Mucosa of gallbladder (tissue), 1 donor: ENCODE measurements at places on chromosomes 16 and 17.
A peak's percentile ranks its signal among the peaks of the same experiment; 100 is the strongest.

DNA sequence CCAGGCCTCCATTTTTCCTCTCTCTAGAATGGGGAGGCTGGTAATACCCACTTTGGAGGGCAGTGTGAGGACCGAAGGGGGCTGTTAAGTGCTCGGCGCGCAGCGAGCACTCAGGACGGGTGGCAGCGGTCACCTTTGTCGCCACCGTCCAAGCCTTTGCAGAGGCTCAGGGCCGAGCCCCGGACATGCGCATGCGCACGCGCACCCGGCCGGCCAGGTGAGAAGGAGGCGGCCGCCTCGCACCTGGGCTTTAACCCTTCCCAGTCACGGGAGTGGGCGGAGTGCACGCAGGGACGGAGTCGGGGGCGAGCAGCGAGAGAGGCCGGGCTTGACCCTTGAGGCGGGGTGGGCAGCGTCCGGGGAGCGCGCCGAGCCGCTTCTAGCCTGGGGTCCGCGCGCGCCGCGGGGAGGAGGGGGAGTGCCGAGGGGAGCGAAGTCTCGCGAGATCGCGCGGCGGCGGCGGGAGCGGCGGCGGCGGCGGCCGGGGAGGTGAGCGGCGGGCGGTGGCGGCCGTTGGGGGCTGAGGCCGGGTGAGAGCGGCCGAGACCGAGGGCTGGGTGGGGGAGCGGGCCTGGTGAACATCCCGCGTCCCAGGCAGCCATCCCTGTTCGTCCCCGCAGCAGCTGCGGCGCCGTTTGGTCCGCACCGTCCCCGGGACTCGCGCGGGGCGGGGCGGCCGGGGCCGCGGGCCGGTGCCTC lies at the start of gene MRTFB:
MRTFB (plus strand) TSS at position 443 of the 699 bp plus-strand sequence. CDS start 69,288 bp downstream, outside the sequence.
- DNase-seq: peak; percentile 73

DNA sequence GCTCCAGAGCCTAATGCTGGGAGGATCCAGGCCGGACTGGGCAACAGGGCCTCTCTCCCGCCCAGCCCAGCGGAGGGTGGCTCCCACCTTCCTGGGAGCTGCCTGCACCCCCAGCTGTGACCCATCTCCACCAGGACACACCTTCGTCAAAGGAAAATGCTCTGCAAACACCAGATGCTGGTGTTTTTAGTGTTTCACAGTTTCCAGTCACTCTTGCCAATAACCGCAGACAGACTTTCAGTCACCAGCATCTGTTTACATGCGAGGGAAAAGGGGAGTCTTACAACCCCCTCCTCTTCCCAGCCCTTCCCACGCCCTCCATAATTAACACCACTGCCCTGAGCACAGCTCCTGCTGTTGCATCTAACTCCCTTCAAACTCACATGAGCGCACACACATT lies 25.3 kb downstream of the KLHDC4 start:
- DNase-seq: no peak

- DNase-seq: no peak
These were observed 11.0 kb downstream of the SGCA start for GRCh38 chr17:50176559-50177357.

- no peak for DNase-seq
These were observed 57.5 kb downstream of the DNAH2 start for GRCh38 chr17:7775051-7775450.

- no peak for DNase-seq
These were observed 30.1 kb downstream of the INTS2 start for GRCh38 chr17:61897548-61898180.

DNA sequence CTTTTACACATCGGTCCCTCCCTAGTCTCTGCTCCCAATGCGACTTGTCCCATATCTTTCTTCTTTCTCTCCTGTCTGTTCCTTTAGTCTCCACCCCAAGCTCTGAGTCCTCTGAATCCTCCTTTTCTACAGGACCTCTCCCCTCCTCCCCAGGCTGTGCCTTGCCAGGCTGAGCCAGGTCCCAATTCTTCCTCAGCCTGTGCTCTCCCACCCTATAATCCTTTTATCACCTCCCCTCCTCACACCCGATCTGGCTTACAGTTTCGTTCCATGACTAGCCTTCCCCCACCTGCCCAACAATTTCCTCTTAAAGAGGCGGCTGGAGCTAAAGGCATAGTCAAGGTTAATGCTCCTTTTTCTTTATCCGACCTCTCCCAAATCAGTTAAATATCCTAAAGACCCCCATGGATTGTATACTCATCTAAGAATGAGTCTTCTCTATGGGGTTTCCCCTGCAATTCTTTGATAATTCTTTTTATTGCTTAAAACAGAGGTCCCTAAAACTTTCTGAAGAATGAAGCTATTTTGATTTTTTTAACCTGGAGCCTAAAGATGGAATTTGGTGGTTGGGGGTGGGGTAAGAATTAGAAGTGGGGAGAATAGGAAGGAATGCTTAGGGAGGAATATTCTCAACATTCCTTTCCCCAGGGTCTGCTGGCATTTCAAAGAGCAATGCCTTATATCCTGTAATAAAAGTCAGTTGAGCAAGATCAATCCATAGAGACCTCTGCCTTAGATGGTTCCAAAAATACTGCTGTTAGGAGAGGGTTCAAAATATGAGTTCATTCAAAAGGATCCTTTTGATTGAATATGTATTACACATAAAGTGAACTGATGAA lies 102.8 kb downstream of the MYO1D start:
- no peak for DNase-seq

- DNase-seq: no peak
These were observed 2.5 kb upstream of the IGF2BP1 start for GRCh38 chr17:48994549-48995303.

DNA sequence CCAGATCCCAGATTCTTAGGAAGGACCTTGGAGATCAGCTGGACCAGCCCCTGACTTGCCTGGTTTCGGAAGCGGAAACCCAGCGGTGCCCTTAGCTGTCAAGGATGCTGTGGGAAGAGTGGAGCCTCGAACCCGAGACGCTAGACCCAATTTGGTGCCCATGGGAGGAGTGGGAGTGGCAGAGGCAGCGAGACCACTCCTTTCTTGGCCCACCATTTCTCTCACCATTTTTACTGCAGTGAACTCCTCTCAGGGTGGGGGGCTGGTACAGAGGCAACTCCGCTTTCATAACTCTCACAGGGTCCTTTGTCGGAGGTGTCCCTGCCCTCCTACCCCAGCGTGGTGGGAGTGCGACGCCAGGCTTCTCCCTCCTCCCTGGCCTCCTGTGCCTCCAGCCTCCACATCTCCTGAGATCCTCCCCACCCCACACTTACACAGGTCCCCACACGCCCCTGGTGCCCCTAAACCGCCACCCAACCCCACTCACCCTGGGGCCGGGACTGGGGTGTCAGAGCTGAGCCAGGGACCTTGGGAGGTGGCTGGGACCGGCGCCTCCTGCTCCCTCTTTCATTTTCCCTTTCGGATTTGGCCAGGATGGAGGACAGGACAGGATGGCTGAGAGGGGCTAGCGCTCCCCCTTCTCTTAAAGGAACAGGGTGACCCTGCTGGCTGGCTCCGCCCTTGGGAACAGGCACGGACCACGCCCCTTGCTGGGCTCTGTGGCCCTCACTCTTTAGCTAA lies at the start of gene GJD3:
GJD3 (minus strand) TSS at position 617 of the 741 bp plus-strand sequence. CDS start 922 bp downstream, outside the sequence.
- DNase-seq: no peak

GRCh38 chr17:8695241-8695640 lies 49.4 kb downstream of the CCDC42 start:
- no peak for DNase-seq

DNA sequence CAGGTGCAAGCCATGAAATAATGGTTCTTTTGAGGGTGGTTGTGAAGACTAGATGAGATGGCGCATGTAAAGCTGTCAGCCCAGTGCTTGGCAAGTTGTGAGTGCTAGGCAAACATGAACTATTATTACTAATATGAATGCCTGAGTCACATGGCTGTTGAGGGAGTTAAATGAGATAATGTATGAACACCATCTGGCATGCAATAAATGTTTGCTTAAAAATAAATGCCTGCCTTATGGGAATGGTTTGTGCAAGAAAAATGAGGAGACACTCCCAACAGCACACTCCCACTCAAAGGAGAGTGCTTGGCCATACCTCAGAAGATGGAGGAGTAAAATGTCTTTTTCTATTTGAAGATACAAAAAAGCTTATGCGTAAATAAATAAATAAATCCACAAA lies 3.6 kb downstream of the MAPK3 start:
- no peak for DNase-seq

DNA sequence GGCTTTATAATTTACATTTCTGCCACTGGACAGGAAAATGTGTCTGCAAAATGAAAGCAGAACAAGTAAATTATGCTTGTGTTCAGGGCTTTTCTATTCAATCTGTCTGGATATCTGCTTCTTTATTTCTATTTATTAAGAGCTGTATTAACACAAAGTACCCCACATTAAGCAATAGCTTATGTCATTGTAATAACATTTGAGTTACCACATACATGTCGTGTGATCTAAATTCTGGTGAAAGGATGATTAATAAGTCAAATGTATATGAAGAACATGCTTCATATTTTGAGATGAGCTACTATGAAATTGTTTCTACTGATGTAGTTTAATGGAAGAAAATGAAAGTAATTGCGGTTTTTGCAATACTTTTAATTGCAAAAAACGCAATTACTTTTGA lies 238.2 kb downstream of the KCNJ2 start:
- no peak for DNase-seq

- DNase-seq: no peak
These were observed 165.1 kb downstream of the CHD9 start for GRCh38 chr16:53219795-53220454.

- no peak for DNase-seq
These were observed 166.0 kb upstream of the ZFHX3 start for GRCh38 chr16:73213732-73214455.

- no peak for DNase-seq
These were observed 80.7 kb downstream of the PLD6 start for GRCh38 chr17:17125136-17126084.

- DNase-seq: no peak
These were observed 369.7 kb upstream of the ERCC4 start for GRCh38 chr16:13550254-13550653.

- DNase-seq: no peak
These were observed 10.2 kb downstream of the GABARAPL2 start for GRCh38 chr16:75576384-75576811.

DNA sequence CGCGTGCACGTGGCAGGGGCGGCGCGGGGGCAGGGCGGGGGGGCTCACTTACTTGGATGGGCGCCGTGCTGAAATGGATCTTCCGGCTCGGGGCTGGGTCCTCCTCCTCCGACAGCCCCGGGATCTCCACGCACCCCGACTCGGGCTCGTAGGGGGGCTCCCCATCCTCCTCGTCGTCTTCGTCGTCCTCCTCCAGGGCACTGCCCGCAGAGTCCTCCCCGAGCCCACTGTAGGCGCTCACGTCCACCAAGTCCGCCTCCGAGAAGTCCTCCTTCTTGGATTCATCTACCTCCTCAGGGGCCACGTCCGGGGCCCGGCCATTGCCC lies 1.4 kb downstream of the PPP1R9B start:
- no peak for DNase-seq

DNA sequence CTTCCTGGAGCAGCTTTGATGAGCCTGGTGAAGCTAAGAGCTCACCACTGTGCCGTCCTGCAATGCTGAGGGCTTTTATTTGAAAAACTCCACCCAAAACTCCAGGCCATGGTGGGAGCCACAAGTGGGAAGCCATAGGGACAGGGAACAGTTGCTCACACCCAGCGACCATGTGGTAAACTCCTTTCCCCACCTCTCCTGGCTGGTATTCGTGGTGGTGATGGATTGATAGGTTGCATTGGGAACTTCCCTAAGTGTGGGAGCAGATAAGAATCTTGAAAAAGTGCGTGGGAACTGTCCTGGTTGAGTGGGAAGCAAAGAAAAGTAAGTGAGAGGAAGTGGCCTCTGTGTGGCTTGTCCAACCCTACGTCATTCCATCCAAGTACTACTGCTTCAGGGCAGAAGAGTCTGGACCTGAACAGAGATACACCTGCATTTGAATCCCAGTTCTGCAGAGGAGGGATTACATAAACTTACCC lies at the start of gene CCL1:
CCL1 (minus strand) TSS at position 51 of the 479 bp plus-strand sequence. CDS start 72 bp downstream, outside the sequence.
- DNase-seq: no peak

DNA sequence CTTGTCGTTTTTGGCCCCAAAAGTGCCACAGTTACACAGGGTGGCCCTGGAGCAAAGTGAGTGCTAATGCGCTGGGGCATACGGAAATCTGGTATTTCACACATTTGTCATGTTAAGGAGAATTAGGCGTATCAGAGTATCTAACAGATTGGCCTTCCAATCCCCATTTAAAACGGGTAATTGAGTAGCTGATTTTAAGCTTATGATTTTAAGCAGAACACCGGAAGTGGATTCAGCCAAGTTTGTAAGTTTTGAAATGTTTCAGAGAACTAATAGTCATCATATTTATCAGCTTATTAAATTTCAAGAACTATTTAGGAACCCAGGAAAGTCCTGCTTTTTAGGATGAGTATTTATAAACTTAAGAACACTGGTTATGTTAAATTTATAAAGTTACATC lies 19.5 kb downstream of the LRRC75A start:
- DNase-seq: no peak

DNA sequence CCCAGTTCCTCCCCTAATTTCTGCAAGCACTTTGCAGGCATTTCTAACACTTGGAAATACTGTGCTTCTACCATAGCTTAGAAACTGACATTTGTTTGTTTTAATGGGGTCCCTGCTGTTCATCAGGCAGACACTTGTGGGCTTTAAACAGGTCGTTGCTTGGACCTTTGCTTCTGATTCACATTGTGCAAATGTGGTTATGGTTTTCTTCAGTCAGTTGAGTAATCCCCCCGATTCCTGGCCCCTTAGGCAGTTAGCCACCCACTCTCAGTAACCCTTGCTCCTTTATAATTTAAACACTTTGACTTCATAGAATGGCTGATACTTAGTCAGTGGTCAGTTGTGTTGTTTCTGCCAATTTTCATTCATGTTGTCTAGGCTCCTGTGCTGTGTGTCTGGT lies 39.4 kb downstream of the SLC47A1 start:
- peak; percentile 33 for DNase-seq

GRCh38 chr17:35132099-35132498 lies 10.0 kb downstream of the NLE1 start:
- no peak for DNase-seq

DNA sequence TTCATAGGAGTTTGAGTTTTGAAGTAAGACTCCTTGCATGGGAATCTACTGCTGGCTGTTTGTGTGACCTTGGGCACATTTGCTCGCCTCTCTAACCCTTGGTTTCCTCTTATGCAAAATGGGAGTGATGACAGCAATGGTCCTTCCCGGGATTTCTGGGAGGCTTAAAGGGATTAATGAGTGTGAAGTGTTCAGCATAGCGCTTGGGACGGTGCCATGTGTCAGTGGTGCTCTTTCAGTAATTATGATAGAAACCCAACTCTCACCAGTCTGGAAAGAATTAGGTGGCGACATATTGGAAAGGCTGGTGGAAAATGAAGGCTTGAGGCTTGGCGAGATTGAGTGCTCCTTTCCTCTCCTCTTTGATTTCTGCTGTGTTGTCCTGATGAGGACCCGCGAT lies 429.2 kb upstream of the EEF2KMT start:
- DNase-seq: no peak
